CD8-positive, alpha-beta memory T cell (primary cell): ENCODE measurements at places on chromosomes 2 and 18. TPM values are rescaled to one million over a fixed set of nuclear protein-coding genes. Genes with fewer than 3 reads are reported as not detected.

DNA sequence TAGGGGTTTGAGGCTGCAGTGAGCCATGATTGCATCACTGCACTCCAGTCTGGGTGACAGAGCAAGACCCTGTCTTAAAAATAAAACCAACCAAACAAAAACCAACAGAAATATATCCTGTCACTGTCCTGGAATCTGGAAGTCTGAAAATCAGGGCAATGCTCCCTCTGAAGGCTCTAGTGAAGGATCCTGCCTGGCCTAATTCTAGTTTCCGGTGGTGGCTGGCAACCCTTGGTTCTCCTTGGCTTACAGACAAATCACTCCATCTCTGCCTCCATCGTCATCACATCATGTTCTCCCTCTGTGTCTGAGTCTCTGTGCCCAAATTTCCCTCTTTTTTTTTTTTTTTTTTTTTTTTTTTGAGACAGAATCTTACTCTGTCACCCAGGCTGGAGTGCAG is 15.9 kb upstream of the VPS4B start:
- no peaks in the 10 kb centered on the region for H3K36me3 ChIP-seq
- no peak overlapping the region for H3K4me3 ChIP-seq
- H3K27ac ChIP-seq: no peak overlapping the region
- H3K4me1 ChIP-seq: no peaks in the 10 kb centered on the region
- no peak for DNase-seq

DNA sequence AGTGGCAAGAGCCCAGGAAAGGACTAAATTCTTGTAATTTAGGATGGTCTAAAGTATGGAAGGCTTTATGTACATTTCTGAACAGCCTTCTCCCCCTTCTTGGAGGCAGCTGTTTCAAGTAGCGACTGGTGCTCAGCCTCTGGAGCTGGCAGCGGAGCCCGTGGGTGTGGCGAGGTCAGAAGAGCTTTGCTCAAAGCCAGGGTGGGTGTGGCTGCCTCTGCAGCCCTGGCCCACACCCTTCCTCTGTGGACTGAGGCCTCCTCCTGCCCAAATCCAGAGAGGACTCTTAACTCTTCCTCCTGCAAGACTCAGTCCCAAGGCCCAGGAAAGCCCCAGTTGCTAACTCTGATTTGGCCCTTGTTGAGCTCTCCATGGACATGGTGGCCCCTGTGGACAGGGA is 202.1 kb upstream of the REV1 start:
- no peaks in the 10 kb centered on the region for H3K4me1 ChIP-seq
- DNase-seq: no peak
- H3K27ac ChIP-seq: no peak overlapping the region

The CRYBA2 gene
- not detected for total RNA-seq

DNA sequence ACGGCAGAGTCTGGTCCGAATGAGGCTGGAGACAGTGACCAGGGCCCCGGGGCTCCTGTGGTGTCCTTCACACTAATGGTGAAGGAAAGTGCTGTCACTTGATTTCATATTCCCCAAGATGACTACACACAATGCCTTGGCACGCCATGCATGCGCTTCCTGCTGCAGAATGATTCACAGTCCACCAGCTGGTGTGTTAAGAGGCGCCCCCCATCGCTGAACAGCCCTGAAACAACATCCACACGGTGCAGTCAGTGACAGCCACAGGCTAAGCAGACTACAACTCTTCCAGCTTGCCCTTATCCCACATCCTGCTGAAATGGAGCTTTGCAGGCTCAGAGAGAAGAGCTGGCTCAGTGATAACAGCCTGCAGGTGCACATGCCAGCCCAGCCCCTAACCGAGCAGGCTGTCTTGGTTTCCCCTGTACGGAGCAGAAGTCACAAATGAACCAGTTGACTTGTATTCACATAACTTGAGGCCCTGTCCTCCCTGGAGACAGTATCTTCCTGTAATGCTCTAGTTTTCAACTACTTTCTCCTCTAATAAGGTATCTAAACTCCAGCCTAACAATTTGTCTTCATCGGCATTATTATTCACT is 24.3 kb upstream of the CDH20 start:
- H3K4me1 ChIP-seq: no peaks in the 10 kb centered on the region
- no peaks in the 10 kb centered on the region for H3K27me3 ChIP-seq
- H3K27ac ChIP-seq: no peak overlapping the region
- no peak overlapping the region for H3K4me3 ChIP-seq
- DNase-seq: no peak

- no peak overlapping the region for H3K4me3 ChIP-seq
- DNase-seq: no peak
- H3K27me3 ChIP-seq: no peaks in the 10 kb centered on the region
- no peaks in the 10 kb centered on the region for H3K4me1 ChIP-seq
- no peaks in the 10 kb centered on the region for H3K36me3 ChIP-seq
These were observed 241.3 kb downstream of the PAX3 start for GRCh38 chr2:222057347-222058073.

GRCh38 chr2:31337197-31337596 is 77.3 kb downstream of the XDH start:
- no peaks in the 10 kb centered on the region for H3K4me1 ChIP-seq
- H3K27ac ChIP-seq: no peak overlapping the region
- no peaks in the 10 kb centered on the region for H3K36me3 ChIP-seq
- no peaks in the 10 kb centered on the region for H3K27me3 ChIP-seq

GRCh38 chr2:6960659-6961058 is 43.4 kb downstream of the RNF144A start:
- H3K4me3 ChIP-seq: no peak overlapping the region
- DNase-seq: no peak
- H3K4me1 ChIP-seq: peaks cover 11% of the 10 kb centered on the region
- H3K27me3 ChIP-seq: no peaks in the 10 kb centered on the region
- no peak overlapping the region for H3K27ac ChIP-seq

DNA sequence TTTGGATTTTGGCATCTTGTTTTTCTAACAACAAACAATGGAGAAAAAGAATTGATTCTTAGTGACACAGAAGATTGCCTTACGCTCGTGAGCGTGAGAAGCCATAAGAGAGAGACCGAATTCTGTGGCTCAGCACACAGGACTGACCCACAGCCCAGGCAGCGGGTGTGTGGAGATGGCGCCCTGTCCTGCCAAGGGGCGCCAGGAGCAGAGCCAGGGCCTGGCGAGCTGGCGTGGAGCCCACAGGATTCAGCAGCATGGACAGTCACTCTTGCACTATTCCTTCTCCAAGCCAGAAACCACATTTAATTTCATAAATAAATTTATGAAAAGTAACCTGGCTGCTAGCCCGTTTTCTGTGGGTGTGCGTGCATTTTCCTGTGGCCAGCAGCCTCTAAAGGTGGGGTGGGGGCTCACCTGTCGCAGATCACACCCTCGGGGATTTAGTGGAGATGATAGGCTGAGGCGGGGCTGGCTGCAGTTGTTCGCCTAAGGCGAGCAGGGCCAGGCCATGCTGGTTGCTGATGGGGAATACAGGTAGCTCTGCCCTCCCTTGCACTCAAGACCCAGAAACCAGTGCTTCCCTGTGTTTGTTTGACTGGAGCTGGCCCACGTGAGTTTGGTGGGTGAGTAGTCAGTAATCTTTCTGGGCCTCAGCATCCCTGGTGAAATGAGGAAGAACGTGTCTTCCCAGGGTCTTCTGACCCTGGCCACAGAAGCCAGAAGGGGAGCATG is 46.2 kb downstream of the FAM168B start:
- H3K27me3 ChIP-seq: no peaks in the 10 kb centered on the region
- no peak for DNase-seq
- no peak overlapping the region for H3K4me3 ChIP-seq

DNA sequence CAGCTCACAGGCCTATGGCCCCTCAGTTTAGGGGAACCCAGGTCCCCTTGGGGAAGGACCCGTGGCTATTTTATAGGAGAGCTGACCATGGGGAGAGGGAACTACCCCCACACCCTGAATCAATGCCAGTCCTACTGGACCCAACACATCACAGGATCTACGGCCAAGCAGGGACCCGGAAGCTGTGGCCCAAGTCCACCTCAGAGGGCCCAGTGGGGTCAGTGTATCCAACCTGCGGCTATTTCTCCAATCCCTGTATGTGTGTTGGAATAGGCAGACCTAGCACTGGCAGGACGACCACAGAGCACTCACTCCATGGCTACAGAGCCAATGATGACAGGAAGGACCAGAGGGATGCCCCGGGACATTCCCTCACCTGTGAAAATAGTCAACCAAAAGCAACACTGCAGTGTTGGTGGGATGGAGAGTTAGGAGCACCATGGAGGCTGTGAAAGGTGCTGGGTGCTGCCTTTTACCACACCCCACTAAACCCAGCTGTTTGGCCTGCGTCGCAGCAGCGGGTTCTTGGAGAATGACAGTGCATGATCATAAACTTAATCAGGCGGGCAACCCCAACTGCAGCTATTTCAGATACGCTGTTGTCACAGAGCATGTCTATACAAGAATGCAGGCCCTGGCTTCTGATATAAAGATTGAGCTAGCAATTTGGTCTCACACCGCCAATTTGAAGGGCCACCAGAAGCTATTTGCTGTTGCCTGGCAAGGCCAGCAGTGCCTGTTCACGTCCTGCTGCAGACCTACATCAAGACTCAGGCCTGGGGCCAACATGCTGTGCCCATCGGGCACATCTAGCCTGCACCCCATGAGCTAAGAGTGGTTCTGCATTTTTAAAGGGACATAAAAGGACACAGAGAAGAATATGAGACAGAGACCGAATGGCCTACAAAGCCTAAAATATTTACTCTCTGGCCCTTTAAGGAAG is 110.4 kb downstream of the EIPR1 start:
- no peak overlapping the region for H3K27ac ChIP-seq
- no peaks in the 10 kb centered on the region for H3K36me3 ChIP-seq
- no peaks in the 10 kb centered on the region for H3K27me3 ChIP-seq
- H3K4me1 ChIP-seq: no peaks in the 10 kb centered on the region
- H3K4me3 ChIP-seq: no peak overlapping the region
- no peak for DNase-seq

GRCh38 chr2:45128580-45128997 is 119.3 kb upstream of the SIX2 start:
- no peak for DNase-seq
- H3K4me1 ChIP-seq: no peaks in the 10 kb centered on the region
- H3K27me3 ChIP-seq: no peaks in the 10 kb centered on the region
- H3K27ac ChIP-seq: no peak overlapping the region
- H3K4me3 ChIP-seq: no peak overlapping the region

DNA sequence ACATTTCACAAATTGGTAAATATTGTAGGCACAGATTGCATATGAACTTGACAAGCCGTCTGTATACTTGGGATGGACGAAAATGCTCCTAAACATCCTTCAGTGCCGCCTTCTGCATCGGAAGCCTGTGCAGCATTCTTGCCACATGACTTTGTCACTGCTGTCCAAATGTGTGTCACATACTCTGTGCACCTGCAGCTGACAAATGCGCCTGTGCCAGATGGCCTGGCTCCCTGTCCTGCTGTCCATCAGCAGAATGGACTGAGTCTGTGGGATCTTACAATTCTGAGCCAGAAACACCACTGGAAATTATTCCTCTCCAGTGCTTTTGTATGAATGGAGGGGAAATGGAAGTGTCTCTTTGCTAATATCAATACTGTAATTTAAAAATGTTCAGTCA is 89.9 kb downstream of the DCDC2C start:
- no peak overlapping the region for H3K4me3 ChIP-seq
- no peak for DNase-seq
- no peaks in the 10 kb centered on the region for H3K27me3 ChIP-seq
- no peaks in the 10 kb centered on the region for H3K36me3 ChIP-seq

The HTR2B gene
- not detected for total RNA-seq

GRCh38 chr2:88069117-88069516 is 1.5 kb downstream of the SMYD1 start:
- H3K27me3 ChIP-seq: no peaks in the 10 kb centered on the region
- H3K4me1 ChIP-seq: no peaks in the 10 kb centered on the region
- no peaks in the 10 kb centered on the region for H3K36me3 ChIP-seq
- H3K4me3 ChIP-seq: no peak overlapping the region
- H3K27ac ChIP-seq: no peak overlapping the region
- no peak for DNase-seq

GRCh38 chr2:188497726-188498125 is 206.1 kb downstream of the GULP1 start:
- H3K27ac ChIP-seq: no peak overlapping the region
- H3K4me1 ChIP-seq: no peaks in the 10 kb centered on the region
- no peaks in the 10 kb centered on the region for H3K27me3 ChIP-seq
- no peaks in the 10 kb centered on the region for H3K36me3 ChIP-seq

The AAK1 gene
- 74.0 TPM for total RNA-seq

The TNFAIP6 gene
- total RNA-seq: not detected

- no peak for DNase-seq
- H3K27ac ChIP-seq: no peak overlapping the region
- no peaks in the 10 kb centered on the region for H3K36me3 ChIP-seq
- no peaks in the 10 kb centered on the region for H3K4me1 ChIP-seq
- no peaks in the 10 kb centered on the region for H3K27me3 ChIP-seq
These were observed 522.0 kb downstream of the SPAG16 start for GRCh38 chr2:213806125-213806726.

GRCh38 chr18:28287146-28287545 is 110.2 kb upstream of the CDH2 start:
- DNase-seq: no peak
- no peak overlapping the region for H3K4me3 ChIP-seq

The TUBA4B gene
- not detected for total RNA-seq

DNA sequence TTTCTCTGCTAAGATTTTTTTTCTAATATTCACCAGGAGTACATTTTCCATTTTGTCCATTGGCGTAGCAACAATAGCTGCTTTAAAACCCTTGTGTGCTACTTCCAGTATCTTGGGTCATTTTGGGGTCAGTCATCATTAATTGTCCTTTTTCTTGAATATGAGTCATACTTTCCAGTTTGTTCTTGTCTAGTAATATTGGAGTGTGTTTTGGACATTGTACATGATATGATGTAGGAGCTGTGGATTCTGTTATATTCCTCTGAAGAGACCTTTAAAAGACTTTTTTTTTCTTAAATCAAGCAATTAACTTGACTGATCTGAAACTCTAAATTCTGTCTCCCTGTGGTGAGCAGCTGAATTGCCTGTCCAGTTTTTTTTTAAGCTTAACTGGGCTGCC is 40.8 kb downstream of the AGPS start:
- H3K27ac ChIP-seq: no peak overlapping the region
- H3K27me3 ChIP-seq: no peaks in the 10 kb centered on the region
- DNase-seq: no peak
- no peaks in the 10 kb centered on the region for H3K4me1 ChIP-seq
- H3K4me3 ChIP-seq: no peak overlapping the region

The KIAA2012 gene
- not detected for total RNA-seq
